NCI-H69 (cell line): ENCODE measurements at places on chromosomes 1 and 21.

DNA sequence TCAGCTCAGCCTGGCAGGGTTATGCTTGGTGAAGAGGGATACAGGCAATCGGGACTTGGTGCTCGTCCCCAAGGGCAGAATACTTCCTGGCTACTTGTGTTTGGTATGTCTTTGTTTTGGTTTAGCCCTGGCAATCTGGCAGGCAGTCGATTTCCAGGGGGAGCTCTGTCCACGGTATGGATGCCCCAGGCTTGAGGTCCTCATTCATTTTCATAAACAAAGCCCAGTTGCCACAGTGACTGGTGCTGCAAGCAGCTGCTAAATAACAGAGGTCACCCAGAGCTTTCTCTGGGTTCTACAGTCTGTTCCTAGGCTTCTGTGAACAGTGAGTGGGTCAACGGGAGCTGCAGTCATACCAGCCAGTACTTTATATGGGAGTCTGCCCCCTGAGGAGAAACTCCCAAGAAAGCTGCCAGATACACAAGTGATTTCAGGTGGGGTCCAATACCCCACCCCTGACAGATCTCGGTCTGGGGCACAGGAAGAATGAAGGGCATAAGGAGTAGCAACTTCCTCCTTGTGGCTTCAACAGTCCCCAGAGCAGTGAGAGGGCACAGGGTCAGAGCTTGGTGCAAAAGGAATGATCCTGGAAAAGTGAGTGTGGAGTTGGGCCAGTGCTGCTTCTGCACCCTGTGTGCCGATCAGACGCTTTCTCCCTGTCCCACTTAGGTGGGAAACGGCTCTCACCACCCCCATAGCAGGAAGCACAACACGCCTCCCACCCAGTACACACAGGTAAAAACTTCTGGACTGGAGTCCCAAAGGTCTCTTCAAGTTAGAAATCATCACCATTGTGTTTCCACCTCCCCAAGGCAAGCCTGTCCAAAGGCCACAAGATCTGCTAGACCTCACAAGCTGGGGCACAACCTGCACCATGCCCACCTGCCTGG, 55.5 kb downstream of the TGFBR3 start:
- peak; percentile 52 for DNase-seq

DNA sequence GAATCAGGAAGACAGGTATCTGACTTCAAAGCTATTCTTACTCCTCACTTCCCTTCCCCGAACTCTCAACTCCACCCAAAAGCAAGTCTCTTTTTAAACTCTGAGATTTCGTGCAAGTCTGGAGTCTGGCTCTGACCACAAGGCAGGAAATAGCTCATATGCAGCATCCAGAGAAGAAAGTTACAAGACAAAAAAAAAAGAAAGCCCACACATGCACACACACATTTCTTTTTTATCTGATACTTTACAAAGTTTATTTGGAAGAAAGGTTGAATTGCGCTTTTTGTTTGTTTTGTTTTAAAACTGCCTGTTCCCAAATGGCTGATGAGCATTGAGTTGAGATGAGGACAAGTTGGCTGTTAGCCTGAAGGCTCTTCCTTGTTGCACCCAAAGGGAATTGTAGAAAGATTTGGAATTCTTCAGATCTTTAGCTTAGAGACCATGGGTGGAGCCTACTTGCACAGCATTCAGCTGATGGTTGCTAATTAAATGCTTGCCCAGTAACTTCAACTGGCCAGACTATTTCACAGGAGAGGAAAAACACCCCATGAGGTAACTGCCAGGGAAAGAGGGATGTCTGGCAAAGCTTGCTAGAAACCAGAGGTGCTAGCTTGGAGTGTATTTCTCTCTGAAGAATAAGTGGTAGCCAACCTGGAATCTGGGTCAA, 490.3 kb downstream of the TTLL7 start:
- DNase-seq: no peak

- DNase-seq: no peak
Observed at GRCh38 chr1:17089506-17089905, 29.7 kb downstream of the PADI2 start.

GRCh38 chr1:177092001-177092400, 72.5 kb downstream of the ASTN1 start:
- no peak for DNase-seq

GRCh38 chr1:10629091-10629815, 154.5 kb downstream of the PEX14 start:
- no peak for DNase-seq

- DNase-seq: no peak
Observed at GRCh38 chr1:17600321-17600720, 60.8 kb downstream of the ARHGEF10L start.

DNA sequence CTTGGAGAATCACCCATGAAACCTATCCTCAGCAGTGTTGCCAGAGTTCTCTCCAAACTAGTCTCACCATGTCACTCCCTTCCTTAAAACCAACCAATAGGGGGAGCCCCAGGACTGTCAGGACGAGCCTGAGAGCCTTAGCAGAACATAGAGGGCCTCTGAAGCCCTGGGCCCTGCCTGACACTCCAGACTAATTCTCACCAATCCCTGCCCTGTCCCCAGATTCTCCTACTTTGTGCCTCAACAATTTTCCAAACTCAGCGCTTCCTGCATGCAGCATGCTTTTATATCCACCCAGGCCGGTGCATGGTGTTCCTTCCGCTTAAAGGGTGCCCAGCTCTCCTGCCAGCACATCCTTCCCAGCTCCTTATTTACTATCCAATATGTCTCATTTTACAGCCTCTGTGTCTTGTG, 42.7 kb downstream of the HSD3B1 start:
- peak; percentile 65 for DNase-seq

GRCh38 chr1:238143038-238143437, 252.3 kb upstream of the ZP4 start:
- no peak for DNase-seq

DNA sequence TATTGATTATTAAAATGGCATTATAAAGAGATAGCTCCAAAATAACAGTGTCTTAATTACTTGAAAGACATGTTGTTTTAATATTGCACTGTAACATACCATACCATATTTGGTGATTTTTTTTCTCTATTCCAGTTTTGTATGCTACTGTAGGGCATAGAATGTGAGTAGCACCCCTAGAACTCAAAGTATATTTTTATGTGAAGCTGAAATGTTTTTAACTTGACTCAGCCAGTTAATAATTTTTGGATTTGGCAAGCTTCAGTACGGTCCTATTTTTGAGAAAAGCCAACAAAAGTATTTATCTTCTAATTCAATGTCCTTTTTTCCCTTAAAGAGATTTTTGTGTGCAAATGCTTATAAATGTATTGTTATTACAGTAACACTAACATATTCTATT, 593.8 kb downstream of the USP25 start:
- no peak for DNase-seq

GRCh38 chr1:24558455-24558854, 2.6 kb downstream of the NCMAP start:
- no peak for DNase-seq

GRCh38 chr1:201250326-201251011, 32.8 kb upstream of the PKP1 start:
- no peak for DNase-seq

- no peak for DNase-seq
Observed at GRCh38 chr1:54601730-54602129, 21.6 kb downstream of the FAM151A start.

- peak; percentile 86 for DNase-seq
Observed at GRCh38 chr1:6423321-6423999, 1.1 kb upstream of the ESPN start.

- DNase-seq: no peak
Observed at GRCh38 chr1:44281962-44282703, 68.9 kb downstream of the DMAP1 start.

DNA sequence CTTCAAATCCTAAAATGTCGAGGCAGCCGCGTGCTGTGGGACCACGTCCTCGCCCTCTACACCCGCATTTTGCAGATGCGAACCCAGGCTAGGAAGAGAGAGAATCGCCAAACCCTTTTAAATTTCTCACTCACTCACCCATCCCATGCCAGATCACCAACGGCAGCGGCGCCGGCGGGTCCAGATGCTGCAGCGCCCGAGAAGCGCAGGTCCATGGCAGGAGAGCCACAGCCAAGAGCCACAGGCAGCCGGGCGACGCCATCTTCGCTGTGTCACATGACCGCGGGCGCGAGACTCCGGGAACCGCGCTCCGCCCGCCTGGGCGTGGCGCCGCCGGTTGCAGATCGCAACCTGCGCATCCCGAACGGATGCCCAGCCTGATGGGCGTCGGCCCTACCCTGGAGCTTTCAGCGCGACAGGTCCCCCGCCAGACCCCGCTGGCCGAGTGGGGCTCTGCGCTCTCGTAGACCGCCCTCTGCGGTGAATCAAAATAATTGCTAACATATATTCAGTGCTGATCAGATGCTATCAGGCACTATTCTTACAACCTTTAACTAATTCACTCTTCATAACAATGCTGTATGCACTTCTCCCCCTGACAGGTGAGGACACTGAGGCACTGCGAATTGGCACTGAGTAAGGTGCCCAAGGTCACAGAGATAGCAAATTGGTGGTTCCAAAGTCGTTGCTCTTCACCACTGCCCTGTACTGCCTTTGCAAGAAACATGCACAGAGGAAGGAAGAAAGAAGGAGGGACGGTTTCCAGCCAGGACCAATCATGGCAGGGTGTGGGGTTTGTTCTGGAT, at the start of gene PPT1:
PPT1 (minus strand) TSS at position 276 of the 806 bp plus-strand sequence; CDS start at position 262, 14 bp downstream.
- DNase-seq: peak; percentile 86

- no peak for DNase-seq
Observed at GRCh38 chr1:57400048-57400447, 23.8 kb downstream of the DAB1 start.

GRCh38 chr1:14615549-14616218, 17.2 kb downstream of the KAZN start:
- DNase-seq: no peak

DNA sequence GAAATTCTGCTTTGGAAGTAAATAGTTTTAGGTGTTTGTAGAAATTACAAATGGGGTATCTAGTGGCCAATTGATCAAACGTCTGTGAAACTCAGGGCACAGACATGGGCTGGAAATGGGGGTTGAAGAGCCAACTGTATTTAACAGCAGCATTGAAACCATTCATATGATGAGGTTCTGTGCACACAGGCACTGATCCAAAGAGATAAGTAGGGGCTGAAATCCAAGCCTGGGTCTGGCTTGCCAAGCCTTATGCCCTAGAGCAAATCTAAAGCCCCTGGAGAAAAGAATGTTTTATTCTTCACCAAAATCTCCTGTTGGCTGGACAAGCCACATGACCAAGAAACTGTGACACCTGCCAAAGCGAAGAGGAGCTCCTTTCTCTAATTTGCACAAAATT, 67.6 kb upstream of the ST6GALNAC5 start:
- peak; percentile 80 for DNase-seq

- peak; percentile 79 for DNase-seq
Observed at GRCh38 chr1:180912211-180912800, 391 bp upstream of the KIAA1614 start.
